ENCODE measurements at places on chromosomes 4 and X.

DNA sequence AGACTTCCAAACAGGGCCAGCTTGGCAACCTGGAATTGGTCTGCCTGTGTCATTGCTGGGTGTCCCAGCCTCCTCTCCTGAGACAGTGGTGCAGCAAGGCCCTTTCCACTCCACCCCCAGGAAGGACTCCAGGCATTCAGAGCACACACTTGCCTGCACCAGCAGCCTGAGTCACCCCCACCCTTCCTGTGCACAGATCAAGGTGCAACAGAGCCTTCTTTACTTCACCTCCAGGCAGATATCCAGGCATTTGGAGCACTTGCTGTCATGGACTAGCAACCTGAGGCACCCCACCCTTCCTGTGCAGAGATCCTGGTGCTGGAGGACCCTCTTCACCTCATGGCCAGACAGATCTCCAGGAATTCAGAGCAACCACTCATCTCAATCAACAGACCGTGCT, 135.8 kb downstream of the GASK1B start:
- no peak for DNase-seq

DNA sequence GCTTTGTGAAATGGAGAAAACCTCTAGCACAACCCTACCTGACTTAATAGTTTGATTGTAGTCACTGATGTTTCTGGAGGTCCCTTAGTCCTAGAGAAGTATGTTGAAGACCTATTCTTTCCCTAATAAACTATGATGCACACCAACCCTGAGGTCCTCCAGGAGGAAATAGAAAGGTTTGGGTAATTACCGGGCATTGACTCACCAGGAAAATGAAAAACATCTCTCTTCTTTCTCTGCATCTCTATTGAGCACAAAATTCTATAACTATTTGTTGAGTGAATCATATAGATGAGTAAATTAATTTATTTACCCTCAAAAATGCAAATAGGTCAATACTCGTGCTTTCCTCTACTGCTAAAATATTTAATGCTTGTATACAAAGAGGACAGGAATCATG, 582.4 kb upstream of the FAM241A start:
- no peak for DNase-seq

DNA sequence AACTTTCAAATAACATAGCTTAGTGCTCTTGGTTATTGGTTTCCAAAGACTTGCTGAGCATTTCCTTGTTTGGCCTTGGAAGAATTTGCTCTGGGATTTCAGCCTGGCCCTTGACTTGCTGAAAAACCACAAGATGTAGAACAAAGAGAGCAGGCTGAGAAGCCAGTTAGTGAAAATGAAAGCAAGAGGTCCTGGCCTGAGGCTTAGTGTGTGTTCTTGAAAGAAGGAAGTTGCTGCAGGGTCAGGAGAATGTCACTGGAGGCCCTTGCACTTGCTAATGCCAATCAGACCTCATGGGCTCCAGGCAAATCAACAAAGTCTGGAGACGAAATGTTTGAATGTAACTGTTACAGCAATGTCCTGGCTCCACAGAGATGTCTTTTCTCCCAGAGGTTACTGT, 79.4 kb downstream of the SYNPO2 start:
- DNase-seq, result no peak

GRCh38 chr4:114866901-114867670, 246.3 kb downstream of the NDST4 start:
- DNase-seq, result no peak

GRCh38 chr4:185566972-185567371, 31.7 kb upstream of the PDLIM3 start:
- DNase-seq, result no peak

DNA sequence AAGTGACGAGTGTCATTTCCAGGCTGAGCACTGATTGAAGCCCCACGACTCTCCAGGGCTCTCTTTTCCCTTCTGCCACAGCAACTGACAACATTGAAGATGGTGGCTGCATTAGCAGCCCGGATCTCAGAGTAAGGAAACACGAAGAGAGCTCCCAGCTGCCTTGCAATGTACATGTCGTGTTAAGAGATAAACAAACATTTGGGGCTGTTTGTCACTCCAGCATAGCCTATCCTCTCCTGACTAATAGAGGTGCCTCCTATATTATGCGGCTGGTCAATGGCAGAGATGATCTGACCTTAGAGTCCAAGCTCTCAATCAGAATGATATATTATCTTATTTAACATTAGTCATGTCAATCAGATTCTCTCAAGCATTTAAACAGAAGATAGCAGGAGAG, 38.6 kb downstream of the ATXN3L start:
- DNase-seq, result no peak

DNA sequence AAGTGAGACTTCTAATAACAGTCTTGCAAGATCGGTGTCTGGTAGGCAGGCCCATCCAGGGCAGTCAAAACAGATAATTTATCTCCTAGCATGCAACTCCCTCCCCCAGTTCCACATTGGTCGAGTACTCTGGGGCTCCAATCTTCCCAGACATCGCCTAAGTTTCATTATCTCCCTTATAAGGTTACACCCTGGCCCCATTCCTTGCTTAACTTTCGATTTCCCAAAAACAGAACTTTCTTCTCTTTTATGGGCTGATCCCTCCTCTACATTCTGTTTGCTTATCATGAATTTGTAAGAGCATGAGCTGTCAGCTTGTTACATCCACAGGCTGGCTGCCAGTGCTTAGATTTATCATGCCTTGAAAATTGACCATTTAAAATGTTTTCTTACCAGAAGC, 471.3 kb downstream of the TECRL start:
- DNase-seq, result no peak

- DNase-seq, result no peak
Measured at GRCh38 chr4:164438321-164438720, 315.6 kb upstream of the SMIM31 start.

DNA sequence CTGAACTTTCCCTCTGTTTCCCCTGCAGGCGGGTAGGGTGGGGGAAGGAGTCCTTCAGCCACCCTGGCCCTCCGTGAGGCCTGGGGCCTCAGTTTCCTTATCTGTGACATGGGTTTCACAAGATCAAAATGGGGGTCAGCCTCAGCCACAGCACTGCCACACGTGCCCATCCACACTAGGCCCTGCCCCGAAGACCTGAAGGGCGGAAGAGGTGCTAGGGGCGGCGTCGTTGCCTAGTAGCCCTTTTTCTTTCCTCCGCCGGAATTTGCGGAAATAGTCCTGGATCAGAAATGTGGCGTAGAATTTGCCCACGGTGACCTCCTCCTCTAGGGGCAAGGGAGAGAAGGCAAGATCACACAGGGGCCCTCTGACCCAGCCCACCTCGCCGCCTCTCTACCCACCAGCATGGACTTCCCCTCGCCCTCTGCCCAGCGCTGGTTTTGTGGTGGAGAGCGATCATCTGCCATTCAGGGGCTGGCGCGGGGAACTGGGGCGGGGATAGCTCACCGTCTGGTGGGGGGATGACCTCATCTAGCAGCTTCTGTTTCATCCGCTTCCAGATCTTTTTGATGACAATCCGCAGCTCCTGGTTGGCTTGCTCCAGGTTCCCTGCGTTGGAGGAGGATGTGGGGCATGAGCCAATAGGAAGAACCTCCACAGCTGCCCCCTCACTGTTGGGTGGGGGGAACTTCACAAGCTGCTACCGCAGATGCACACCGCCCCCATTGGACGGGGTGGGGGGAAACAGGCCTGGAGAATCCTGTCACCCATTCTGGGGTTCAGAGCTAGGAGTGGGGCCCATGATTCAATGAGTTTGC, 9.7 kb upstream of the SYP start:
- no peak for DNase-seq

GRCh38 chrX:70336767-70337166, 46.9 kb downstream of the KIF4A start:
- no peak for DNase-seq

DNA sequence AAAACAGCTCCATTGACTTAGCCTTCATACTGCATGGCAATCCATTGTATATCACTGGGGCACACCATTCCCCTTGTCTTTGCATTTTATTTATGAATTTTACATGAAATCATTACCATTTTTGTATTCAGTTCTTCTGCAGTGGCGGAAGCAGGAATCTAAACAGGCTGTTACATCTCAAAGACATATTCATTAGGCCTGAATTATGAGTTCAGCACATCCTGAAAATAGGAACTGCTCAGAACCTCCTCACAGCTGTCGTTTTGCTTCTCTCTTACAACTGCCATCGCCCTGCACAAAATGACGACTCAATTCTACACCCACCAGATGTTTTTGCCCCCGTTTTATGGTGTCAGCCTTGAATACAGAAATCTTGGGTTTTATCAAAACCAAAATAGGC, 474.4 kb upstream of the MAGEB18 start:
- DNase-seq, result no peak

- DNase-seq, result no peak
Measured at GRCh38 chrX:50707405-50707804, 106.6 kb downstream of the SHROOM4 start.

DNA sequence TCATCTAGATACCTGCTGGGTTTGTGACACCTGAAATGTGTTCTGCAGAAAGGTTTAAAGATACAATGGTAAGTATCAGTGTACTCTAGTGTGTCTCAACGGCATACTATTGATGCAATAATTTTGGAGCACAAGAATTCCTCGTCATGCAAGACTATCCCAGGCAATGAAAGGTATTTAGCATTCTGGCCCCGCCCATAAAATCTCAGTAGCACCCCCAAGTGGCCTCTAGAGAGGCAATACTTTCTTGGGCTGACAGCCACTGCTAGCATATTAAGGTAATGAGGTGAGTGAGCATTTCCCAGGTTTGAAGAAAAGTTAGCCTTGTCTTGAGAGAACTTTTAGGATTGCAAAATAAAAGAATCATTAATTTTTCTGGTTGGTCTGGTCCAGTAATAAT, 24.0 kb downstream of the TAB3 start:
- no peak for DNase-seq

DNA sequence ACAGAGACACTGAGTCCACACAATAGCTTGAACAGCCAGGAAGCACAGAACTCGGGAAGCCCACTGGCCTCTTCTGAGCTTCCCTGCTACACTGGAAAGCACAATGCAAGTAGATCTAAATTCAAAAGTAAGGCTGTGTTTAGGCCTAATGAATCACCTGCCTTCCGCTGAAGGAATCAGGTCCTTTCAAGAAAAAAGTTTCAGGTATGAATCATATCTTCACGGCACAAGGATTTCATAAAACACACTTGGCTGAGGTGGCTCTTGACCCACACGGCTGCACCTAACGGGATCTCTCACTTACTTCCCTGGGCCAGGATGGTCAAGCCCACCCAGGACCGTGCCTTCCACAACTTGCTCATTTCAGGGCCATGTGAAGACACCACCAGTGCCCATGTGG, 59.3 kb downstream of the IRF2 start:
- no peak for DNase-seq

GRCh38 chr4:38800366-38800765, 4.2 kb downstream of the TLR1 start:
- no peak for DNase-seq

- DNase-seq, result no peak
Measured at GRCh38 chr4:150387981-150388380, 194.0 kb upstream of the MAB21L2 start.

- DNase-seq, result no peak
Measured at GRCh38 chr4:16582526-16582925, 315.9 kb downstream of the LDB2 start.

DNA sequence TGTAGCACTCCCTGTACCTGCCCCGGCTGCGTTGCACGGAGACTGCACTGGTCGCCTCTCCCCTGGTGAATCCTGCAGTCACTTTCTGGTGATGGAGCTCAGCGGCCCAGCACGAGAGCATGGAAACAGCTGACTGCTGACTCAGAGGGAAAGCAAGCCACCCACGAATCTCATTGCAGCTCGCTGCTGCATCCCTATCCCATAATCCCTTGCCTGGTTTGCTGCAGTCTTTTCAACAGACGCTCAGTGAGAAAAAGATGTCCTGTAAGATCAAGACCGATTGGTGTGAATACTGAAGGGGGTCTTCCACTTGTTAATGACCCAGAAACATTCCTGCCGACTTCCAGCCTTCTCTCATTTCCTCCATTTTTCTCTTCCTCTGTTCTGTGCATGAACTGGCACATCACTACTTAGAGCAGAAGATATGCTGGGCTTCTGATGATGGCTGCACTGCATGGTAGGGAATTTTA, 52.9 kb downstream of the TRIM2 start:
- DNase-seq, result no peak

- no peak for DNase-seq
Measured at GRCh38 chr4:153603258-153603657, 80.8 kb upstream of the TLR2 start.

Measured in stimulated activated CD8-positive, alpha-beta memory T cell treated with anti-CD3 and anti-CD28 coated beads, Interleukin-7, amount 100 ng/mL, for 48 hours (primary cell).